ENCODE measurements at places on chromosomes 7 and 10.
A peak's percentile ranks its signal among the peaks of the same experiment; 100 is the strongest.

- no peak for DNase-seq
These were observed 29.0 kb upstream of the KNDC1 start for GRCh38 chr10:133131053-133131452.

- DNase-seq, result no peak
These were observed 82.7 kb downstream of the MYL10 start for GRCh38 chr7:101546308-101546936.

- DNase-seq, result no peak
These were observed 175.7 kb upstream of the PTN start for GRCh38 chr7:137519181-137519691.

DNA sequence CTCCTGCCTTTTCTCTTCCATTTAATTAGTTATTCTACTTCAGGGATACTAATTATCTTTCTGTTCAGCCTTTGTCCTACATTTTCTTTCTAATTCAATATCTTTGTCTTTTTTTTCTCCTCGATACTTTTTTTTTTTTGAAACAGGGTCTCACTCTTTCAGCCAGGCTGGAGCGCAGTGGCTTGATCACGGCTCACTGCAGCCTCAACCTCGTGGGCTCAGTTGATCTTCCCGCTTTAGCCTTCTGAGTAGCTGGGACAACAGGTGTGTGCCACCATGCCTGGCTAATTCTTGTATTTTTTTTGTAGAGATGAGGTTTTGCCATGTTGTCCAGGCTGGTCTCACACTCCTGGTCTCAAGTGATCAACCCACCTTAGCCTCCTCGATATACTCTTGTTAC is 38.9 kb downstream of the CCSER2 start:
- no peak for DNase-seq

- DNase-seq, result no peak
These were observed 65.4 kb downstream of the PRPF18 start for GRCh38 chr10:13651969-13652720.

DNA sequence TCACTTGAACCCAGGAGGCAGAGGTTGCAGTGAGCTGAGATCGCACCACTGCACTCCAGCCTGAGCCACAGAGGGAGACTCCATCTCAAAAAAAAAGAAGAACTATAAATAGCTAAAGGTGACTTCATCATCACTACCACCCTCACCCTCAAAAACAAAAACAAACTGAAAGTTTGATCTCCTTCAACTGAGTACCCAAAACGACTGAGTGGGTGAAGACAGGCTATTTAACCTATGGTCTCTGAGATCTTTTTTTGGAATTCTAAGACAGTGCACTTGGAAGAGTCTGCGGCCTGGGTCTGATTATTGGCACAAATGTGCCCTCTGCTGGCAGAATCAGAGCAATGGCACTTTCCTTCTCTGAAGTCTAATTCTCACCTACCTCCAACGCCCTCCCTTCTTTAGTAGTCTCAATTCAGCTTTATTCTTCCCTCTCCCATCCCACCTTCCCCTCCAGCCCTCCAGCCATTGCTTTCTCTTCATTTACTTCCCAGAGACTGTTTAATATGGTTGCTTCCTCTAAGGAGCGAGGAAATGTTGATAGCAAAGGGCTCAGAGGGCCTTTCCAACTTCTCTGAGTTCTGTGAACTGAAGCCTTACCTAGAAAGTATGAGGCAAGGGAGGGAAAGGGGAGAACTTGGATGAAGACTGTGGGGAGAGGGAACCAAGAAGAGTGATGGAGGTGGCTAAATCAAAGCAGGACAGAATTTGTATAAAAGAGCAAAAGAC is 2.9 kb upstream of the MYOZ1 start:
- DNase-seq, result peak; percentile 81

DNA sequence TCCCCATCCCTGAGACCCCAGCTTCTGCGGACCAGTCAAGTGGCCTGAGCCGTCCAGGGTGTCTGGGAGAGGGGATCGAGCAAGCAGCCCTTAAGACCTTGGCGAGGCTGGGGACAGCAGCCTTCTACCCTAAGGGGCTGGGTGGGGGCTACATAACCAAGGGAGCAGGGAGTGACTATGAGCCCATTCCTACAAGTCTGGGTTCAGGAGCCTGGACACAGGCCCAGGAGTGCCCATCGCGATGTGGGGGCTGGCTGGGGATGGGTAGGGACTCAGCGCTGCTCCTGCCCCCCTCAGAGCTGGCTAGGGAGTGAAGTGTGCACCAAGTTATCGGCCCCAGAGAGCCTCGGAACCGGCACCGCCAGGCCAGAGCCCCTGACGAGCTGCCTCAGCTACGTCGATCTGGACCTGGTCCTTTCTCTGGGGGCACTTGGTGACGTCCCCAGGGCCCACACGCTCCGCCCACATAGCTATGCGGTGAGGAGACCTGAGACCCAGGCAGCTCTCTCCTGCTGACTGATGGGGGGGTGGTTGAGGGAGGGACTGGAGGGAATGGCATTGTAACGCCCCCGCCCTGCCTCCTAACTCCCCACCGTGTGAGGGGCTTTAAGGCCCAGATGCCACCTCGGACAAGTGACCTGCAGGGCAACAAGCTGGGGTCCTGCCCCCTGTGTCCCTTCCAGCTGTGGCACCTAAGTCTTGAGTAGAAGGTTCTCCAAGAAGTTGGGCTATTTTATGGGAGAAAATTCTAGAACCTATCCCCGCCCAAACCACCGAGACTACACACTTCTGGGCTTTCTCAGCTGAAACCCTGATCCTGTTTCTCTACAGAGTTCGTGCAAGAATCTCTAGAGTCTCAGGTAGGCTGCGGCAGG is 2.5 kb downstream of the SAP25 start:
- no peak for DNase-seq

- peak; percentile 86 for DNase-seq
These were observed 98.5 kb upstream of the INSIG1 start for GRCh38 chr7:155198901-155199845.

GRCh38 chr7:127387974-127388373 is 4.5 kb downstream of the ZNF800 start:
- DNase-seq, result no peak

- no peak for DNase-seq
These were observed 119.6 kb downstream of the ZMIZ1 start for GRCh38 chr10:79188154-79188965.

DNA sequence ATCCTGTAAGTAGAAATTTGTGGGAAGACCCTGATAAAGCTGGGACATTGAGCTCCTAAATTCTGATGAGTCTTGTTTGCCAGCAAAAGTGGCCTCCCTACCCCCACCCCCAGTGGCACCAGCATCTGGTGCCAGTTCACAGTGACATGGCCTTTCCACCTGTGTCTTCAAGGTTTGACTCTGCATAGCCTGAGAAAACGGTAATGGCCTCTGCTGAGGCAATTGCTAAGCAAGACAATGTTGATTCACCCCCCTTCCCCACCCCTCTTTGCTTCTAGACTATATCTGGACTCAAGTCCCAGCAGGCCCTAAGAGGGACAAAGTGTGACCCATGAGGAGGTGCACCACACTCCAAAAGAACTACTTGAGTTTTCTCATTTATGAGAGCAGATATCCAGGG is 48.0 kb upstream of the PIK3CG start:
- no peak for DNase-seq

- peak; percentile 72 for DNase-seq
These were observed 1361.7 kb downstream of the XPNPEP1 start for GRCh38 chr10:108561649-108562048.

- DNase-seq, result no peak
These were observed 43.8 kb downstream of the SH2D4B start for GRCh38 chr10:80581469-80581835.

- DNase-seq, result no peak
These were observed 132.7 kb downstream of the ZNF438 start for GRCh38 chr10:30898964-30899363.

DNA sequence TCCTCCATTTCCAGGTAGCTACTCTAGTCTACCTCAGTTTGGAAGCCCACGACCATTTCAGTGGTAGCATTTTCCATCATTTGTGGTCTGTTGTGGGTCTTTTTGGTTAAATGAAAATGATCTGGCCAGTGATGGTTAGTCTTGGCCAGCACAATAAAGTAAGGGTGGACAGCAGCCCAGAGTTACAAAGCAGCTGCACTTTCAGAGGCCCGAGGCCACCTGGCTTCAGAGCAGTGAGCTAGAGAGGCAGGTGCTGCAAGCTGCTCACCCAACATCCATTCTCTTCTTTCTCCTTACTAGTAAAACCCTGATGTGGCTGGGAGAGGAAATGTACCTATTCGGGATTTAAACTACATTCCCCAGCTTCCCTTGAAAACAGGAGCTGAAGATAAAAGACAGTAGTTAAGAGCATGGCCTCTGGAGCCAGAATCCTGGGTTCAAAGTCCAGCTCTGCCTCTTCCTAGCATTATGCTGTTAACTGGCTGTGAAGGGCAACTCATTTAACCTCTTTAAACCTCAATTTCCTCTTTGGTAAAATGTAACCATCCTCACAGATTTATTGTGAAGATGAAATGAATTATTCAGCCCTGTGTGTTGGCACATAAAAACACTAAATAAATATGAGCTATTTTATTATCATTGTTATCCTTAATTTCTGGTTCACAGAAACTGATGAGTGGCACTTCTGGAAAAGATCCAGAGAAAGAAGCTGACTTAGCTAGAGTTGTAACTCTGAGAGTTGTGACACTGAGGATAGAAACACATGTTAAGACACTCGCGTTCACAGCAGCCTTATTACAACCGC is 517.4 kb downstream of the PARD3 start:
- no peak for DNase-seq

GRCh38 chr7:18020138-18020715 is 7.4 kb downstream of the PRPS1L1 start:
- peak; percentile 48 for DNase-seq

- DNase-seq, result peak; percentile 7
These were observed 4.2 kb downstream of the GDF2 start for GRCh38 chr10:47326306-47326926.

DNA sequence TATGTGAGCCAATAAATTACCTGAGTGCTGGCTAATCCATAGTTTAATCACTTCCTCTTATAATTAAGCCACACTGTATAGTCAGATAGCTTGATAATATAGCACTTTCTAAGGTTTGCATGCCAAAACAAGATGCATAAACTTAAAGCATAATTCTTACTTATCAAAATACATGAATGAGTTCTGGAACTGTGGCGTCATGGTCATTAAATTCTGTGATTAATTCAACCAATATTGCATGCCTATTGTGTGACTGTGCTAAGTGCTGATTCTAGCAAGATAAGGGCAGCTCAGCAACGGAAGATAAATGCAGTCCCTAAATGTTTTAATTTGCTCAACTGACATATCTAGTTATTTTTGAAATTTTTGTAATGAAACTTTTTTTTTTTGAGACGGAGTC is 29.7 kb downstream of the HOXA1 start:
- DNase-seq, result peak; percentile 90

GRCh38 chr10:117621196-117621595 is 78.7 kb downstream of the EMX2 start:
- DNase-seq, result no peak

- DNase-seq, result peak; percentile 58
These were observed 1.7 kb upstream of the TBATA start for GRCh38 chr10:70786799-70787415.

DNA sequence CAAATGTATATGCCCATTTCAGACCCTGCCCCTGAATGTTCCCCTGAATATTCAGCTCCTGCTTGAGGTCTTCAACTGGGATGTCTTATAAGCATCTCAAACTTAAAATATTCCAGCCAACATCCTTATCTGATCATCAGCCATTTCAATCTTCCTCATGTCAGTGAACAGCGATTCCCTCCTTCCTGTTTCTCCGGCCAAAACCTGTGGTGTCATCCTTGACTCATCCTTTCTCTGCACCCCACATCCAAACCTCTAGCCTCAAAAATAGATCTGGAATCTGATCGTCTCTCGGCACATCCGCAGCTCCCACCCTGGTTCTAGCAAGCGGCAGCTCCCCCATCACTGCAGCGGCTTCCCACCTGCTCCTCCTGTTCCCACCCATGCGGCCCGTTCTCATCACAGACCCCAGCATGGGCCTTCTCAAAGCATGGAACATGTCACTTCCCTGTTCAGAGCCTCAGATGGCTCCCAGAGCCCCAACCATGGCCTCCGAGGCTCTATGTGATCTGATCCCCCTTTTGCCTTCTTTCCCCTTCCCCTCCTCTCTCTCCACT is 165.7 kb downstream of the HECW1 start:
- DNase-seq, result peak; percentile 47

DNA sequence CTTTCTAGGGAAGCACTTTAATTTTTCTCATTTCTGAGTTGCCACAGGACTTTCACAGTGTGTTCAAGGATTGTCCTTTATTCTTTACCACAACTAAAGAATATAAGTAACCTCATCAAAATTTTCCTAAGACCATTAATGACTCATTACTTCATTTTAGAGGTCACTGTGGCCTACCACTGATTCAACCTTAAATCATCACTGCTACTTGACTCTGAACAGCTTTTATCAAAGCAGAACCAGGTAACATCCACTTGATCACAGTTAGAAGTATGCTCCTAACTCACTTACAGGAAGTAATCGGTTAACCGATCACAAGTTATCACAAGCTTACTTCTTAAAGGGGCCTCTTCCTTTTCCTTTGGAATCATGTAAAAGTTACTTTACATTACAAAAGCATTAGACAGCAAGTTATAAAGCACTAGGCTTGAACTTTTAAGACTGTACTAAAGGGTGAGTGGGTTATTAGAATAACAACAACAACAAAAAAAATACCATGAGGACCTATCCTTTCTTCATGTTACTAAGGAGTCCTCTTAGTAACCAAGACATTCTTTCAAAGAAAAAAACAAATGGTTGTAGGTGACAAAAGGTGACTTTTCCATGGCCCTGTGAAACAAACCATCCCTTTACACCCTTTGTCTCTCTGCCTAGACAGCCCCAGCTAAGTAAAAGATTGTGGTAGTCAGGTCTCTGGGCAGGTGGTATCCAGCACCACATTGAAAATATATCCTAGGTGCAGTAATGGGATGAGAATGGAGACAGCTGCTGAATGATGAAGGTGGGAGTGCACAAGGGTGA is 40.0 kb upstream of the PDK4 start:
- DNase-seq, result peak; percentile 47

DNA sequence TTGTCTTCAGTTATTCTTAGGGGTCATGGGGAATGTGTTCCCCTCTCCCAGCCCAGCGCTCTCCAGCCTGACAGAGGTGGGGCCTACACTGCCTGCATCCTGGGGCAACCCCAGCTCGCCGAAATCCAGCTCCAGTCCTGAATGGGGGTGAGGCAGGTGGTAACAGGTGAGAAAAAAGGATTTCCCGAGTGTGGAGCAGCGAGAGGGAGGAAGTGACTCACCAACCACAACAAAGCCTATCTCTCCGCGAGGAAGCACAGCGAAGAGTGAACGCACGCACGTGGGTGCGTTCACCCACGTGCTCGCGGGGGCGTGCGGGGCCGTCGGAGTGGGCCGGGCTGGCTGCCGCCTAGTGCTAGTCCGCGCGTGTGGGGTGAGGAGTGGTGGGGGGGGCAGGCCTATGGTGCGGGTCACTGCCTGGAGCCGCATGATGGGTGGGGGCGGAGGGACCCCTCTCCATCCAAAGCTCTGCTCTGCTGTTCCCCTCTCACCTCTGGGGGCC is 855 bp upstream of the PALD1 start:
- peak; percentile 51 for DNase-seq

GRCh38 chr10:95315509-95315908 is 24.7 kb upstream of the PDLIM1 start:
- DNase-seq, result no peak

GRCh38 chr7:99379043-99379577 is 4.6 kb downstream of the ARPC1B start:
- DNase-seq, result peak; percentile 90

All from ELR (cell line).